ENCODE measurements at places on chromosomes 12 and 14.

GRCh38 chr12:45994736-45995135 is 4.4 kb upstream of the SCAF11 start:
- DNase-seq = no peak

GRCh38 chr12:4909734-4910501 is at the start of gene KCNA1:
TSS of gene KCNA1 (plus strand) at chr12:4909905. CDS start at chr12:4911379, 1,474 bp downstream.
- no peak for DNase-seq

GRCh38 chr12:109092497-109093021 is 713 bp downstream of the ALKBH2 start:
- no peak for DNase-seq

- DNase-seq = no peak
Observed at GRCh38 chr14:92693998-92694795, 54.2 kb downstream of the LGMN start.

GRCh38 chr14:68879841-68880575 is 87.1 kb upstream of the ZFP36L1 start:
- DNase-seq = no peak

- no peak for DNase-seq
Observed at GRCh38 chr14:75188086-75188485, 11.7 kb upstream of the TMED10 start.

- DNase-seq = peak; percentile 41
Observed at GRCh38 chr14:69152181-69152901, 578 bp downstream of the DCAF5 start.

- no peak for DNase-seq
Observed at GRCh38 chr12:122054842-122055520, 23.6 kb upstream of the MLXIP start.

GRCh38 chr12:77999074-77999715 is 168.5 kb downstream of the NAV3 start:
- no peak for DNase-seq

DNA sequence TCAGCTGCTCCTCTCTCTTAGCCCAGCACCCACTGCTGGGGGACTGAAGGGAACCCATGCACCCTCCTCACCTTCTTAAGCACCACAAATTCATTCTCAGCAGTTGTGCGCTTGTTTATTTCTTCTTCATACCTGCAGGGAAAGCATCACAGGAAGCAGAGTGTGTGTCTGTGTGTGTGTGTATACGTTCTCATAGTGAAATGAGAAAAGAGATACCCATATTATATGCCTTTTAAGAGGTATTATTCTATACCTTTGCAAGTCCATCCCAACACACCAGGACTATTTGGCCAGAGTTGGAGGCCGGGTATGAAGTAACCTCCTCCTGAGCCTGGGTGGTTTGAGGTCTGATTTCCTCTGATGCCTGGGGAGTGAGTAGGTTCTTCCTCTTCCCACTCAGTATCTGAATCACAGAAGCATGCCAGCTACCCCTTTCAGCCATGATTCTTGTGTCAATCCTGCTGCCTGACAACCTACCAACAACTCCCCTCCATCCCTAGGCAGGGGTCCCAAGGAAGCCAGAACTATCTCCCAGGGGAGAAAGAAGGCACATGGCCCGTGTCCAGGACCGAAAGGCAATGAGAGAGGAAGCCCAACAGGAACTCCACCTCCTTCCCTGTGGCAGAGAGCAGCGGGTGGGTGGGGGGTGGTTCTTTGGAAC is 3.0 kb downstream of the KRT73 start:
- DNase-seq = no peak

DNA sequence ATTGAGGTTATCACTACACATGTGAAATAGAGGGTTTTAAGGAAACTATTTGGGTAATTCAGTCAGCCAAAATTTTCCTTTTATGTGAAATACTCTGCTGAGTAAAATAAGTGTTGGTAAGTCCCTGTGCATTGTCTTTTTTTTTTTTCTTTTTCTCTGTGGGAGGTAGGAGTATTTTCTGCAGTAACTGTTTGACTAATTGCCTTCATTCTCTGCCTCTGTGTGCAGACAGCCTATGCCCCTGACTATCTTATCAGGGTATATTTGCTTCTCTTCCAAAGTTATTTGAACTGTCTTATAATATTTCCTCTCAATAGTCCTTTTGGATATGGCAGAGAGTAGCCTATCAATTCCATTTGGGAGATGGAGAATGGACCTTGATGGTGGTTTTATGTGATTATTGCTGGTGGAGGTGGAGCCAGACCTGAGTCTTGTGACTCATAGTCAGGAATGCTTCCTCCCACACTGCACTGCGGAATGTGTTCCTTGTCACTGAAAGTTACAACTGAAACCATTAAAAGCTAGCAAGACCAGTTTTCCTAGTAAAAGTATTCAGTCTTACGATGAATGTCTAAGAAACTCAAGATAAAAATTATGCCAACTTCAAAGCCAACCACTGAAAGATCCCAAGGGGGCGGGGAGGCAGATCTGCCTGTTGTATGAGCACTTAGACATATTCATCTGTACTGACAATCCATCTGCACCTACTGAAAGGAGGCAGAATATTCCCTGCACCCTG is 40.9 kb upstream of the STXBP6 start:
- no peak for DNase-seq

GRCh38 chr12:50564237-50564947 is 59.6 kb downstream of the DIP2B start:
- no peak for DNase-seq

DNA sequence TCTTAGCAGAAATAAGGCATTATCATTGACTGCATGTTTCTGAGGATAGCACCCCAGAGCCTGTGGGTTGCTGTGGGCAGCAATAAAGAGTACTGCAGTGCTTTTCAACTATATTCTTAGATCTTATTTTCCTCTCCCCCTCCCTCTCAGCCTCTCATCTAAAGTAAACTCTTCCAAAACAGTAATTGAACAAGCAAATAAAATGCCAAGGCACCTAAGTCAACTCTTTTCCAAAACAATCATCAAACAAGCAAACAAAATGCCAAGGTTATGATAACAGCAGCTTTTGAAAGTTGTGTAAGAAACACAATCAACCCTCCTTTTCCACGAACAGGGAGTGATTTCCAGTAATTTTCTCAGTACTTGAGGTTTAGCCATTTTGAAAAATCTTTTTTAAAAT is 1542.6 kb downstream of the AACS start:
- DNase-seq = no peak

DNA sequence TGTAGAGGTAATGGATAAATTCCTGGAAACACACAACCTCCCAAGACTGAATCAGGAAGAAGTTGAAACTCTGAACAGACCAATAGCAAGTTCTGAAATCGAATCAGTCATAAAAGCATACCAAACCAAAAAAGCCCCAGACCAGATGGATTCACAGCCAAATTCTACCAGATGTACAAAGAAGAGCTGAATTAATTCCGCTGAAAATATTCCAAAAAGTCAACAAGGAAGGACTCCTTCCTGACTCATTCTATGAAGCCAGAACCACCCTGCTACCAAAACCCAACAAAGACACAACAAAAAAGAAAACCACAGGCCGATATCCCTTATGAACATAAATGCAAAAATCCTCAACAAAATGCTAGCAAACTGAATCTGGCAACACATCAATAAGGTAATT is 81.5 kb downstream of the SLC38A4 start:
- DNase-seq = no peak
